Activated CD4-positive, CD25-positive, alpha-beta regulatory T cell treated with anti-CD3 and anti-CD28 coated beads, Interleukin-2, amount 50 U/mL, for 24 hours (primary cell): ENCODE measurements at places on chromosomes 5 and 9.

GRCh38 chr5:32522429-32523143, 62.8 kb upstream of the SUB1 start:
- ATAC-seq: peak; percentile 45

DNA sequence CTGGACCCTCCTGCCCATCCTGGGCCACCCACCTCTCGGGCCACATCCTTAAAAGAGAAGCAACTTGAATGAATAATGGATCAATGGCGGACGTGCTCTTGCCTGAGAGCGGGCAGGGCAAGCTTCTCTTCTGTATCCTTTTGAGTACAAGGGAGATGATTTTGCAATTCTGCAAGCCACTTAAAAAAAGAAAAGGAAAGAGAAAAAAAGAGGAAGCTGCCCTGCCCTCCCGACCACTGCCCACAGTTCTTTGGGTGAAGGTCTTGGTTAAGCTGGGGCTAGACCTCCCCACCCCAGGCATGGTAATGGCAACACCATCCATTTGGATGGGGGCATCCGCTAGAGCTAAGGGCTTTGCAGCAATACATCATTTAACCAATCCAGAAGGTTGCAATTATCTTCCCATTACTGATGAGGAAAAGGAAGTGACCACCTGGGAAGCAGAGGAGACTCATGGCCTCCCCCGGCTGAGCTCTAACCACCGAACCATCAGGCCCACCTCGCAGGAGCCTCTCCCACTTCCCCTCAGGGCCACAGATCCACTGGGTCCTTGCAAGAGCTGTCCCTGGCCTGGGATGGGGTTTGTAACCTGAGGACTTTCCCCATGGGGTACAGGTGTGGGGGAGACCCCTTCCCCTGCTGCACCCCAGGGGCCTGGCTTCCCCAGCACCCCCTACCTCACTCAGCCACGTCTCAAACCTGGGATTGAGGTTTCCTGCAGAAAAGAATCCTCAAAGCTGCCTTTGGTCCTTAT, 27.8 kb upstream of the LAMC3 start:
- no peak for ATAC-seq

DNA sequence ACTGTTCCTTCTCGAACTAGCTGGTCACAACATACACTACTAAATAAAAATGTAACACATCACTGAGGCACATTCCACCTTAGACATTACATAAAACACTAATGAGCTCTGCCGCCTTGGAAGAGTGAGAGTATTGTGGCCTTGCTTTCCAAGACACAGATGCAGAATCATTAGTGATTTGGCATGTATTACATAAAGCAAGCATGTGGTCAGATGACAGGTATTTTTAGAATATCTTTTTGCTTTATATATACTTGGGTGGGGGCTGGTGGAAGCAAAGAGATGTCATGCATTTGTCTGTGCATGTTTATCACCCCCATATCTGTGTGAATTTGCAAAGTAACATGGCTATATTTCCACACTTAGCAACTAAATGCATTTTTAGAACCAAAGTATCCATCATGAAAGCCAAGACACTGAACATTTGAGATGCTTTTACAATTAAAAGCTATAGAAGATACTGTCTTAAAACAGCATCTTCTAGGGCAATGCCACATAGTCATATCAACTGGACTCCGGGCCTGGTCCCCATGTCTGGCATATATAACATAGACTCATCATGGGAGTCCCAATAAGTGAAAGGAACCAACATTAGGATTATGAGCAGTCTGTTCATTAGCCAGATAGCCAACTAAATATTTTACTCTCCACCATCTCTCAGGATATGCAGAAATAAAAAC, 213.5 kb downstream of the MEF2C start:
- no peak for ATAC-seq

DNA sequence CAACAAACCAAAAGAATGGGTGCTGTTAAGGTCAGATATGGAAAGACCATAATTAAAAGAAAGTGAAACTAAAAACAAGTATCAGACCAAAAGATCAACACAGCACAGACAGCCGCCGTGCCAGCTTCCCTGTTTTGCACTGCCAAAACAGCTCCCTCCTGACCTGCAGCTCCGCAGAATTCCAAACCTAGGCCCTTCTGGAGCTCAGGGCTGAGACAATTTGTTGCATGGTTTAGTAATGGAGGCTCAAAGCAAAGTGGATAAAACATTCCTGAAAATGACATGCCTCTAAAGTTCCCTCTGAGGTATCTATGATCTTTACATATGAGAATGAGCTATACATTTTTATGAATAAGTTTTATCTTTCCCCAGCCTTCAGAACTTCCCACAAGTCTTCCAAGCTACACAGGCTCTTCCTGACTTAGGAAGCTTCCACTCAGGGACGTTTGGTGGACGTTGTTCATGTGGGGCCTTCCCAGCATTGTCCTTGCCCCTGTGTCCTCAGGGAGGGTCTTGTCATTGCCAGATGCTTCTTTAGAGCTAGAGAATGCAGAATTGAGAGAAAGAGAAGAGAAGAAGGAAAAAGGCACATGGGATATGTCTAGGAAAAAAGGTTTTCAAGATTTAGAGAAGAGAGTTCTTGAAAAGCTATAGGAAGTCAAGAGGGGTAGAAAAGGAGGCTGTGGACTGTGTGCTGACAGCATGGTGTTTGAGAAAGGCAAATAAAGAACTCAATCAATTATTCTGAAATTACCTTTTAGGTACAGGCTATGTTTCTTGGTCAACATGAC, 28.4 kb upstream of the SSBP2 start:
- ATAC-seq: peak; percentile 62

GRCh38 chr5:80184235-80185023, 71.4 kb downstream of the SERINC5 start:
- ATAC-seq: no peak

GRCh38 chr9:5043381-5043780, 58.3 kb downstream of the JAK2 start:
- ATAC-seq: no peak

DNA sequence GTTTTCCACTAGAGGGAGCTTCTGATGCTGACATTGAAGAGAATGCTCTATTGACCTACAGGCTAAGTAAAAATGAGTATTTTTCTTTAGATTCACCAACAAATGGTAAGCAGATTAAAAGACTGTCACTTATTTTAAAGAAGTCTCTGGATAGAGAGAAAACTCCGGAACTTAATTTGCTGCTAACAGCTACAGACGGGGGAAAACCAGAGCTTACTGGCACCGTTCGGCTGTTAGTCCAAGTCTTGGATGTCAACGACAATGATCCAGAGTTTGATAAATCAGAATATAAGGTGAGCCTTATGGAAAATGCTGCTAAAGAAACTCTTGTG, 764 bp downstream of the PCDHA11 start:
- no peak for ATAC-seq

DNA sequence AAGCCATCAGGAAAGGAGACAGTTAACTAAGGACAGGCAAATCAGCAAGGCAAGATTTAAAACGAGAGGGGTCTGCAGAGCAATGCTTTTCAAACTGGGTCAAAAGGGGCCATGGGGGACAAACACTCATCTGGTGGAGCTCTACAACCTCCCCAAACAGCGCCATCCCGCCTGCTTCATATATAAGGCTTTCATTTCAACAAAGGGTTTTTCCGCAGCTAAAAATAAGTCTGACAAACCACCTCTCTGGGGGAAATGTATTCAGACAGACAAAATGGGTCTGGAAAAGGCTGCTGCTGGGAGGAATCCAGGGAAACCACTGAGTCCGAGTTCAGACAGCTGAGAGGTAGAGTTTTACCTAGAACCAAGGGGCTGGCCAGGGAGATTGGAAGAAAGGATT, 8.3 kb upstream of the SEPTIN8 start:
- ATAC-seq: no peak

- ATAC-seq: no peak
These were observed 852 bp downstream of the ARHGEF37 start for GRCh38 chr5:149581931-149582768.

DNA sequence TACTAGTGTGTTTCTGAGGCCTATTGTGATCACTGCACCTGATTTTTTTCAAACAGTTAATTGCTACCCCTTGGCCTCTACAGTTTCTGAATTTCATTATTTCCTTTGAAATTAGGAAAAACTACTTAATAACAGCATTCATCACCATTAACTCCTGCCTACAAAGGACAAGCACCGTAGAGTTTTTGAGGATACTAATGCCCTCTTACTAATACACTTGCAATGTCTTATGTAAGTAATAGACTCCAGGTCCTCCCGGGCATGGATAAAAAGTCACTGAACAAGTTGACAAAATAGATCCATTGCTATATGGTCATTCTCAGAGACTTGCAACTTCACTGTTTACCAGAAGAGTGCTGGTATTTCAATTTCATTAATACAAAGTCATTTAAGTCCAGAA, 1172.5 kb downstream of the CDH12 start:
- no peak for ATAC-seq

GRCh38 chr5:179475208-179475751, 75.1 kb upstream of the RUFY1 start:
- no peak for ATAC-seq

DNA sequence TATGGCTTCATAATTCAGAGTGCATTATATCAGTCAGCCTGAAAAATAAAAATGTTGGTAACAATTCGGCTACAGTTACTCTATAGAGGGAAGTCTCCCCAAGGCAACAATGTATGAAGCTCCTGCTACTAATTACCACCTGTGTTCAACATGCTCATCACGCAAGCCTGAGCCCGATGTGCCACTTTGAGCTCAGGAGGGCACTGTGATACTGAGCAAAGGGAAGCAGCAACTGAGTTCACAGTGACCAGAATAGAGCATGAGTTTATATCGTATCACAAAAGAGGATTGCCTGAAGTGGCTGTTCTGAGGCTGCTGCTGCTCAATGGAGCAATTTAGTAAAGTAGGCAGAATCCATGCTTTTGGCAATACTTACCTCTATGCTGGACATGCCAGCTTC, 202.0 kb upstream of the HAPLN1 start:
- ATAC-seq: no peak

GRCh38 chr9:127422133-127422782, 1.9 kb upstream of the ZNF79 start:
- no peak for ATAC-seq

DNA sequence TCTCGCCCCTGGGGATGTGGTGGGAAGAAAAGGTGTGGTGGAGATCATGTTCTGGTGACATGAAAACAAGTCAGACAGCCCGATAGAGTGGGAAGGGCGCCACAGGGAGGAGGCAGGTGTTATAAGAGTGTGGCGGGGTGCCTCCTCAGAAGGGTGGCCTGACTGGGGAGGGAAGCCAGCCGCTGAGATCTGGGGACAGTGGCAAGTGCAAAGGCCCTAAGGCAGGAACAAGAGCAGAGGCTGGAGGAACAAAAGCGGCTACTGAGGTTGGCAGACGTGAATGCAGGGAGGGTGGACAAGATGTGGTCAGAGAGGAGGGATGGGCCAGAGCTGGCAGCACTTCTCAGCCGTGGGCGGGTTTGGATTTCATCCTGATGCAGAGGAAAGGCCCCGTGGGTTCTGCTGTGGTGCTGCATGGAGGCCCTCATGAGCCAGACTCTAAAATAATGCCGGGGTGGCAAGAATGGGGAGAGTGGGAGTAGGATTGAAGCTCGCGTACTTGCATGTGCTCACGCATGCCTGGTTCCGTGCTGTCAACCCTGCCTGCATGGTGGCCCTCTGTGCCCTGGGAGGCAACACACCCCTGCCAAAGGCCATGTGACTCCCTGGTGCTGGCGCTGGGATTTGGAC, 89.2 kb downstream of the MVB12B start:
- no peak for ATAC-seq

DNA sequence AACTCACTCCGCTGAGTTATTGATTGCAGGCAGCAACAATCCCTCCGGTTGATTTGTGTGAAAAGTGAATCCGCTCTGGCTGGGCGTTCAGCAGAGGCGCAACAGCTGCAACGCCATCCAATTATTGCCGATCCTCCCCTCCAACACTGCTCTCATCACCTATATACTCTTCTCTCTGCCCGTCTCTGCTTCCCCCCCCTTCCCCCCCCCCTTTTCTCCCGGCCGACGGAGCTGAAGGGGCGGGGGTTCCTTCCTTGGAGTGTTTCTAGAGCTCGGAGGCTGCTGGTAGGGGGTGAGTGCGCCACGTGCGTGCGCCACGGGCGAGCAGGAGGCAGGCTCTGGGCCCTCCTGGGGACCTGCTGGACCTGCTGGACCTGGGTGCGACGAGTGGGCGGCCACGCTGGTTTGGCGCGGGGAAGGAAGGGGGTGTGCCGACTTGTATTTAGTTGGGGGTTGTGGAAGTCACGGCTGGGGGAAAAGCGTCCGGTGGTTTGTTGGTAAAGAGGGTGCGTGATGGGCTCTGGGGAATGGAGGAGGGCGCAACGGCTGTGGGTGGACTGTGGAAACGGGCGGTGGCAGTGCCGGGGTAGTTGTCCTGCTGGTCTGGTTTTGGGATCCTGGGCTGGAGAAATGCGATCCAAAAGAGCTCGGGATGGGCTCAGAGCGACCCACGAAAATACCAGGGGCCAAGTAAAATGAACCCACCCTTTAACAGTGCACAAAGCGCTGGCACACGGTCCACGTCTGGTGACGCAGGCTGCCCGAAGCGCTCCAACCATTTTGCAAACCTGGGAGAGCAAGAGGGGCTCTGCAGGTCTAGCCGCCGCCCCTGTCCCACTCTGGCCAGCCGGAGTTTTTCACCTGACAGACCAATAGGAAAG, 6.4 kb upstream of the MEF2C start:
- ATAC-seq: peak; percentile 25

DNA sequence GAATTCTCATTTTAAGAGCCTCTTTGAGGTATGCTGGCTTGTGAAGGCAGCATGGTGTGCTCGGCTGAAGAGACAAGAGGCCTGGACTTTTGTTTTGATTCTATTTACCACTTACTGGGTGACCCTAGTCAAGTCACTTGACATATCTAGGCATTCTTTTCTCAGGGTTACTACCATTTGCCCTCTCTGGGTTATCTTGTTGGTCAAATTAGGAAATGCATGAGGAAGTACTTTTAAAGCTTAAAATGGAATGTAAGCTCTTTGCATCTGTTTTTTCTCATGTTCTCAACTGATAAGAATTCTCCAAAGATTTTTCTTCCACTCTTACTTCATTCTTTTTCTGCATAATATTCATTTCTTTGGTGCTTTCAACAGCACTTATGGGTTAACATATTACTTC, 173.1 kb downstream of the PLK2 start:
- ATAC-seq: no peak

DNA sequence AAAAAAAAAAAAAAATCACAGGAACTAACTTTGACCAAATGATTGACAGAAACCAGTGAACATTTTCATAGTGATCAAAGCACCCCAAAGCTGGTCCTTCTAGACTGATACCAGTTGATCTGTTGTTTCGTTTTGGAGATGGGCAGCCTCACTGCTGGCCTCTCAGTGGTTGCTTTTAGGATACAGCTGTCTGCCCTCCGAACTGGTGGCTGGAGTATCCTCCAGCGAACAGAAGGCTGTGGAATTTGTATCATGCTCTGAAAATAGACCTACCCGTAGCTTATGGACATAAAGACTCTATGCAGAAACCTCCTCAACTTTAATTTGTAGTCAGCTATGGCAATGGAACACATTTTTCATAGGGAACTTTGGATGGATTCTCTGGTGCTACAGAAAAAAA, 49.0 kb downstream of the DCP2 start:
- no peak for ATAC-seq

GRCh38 chr5:31880449-31880848, 241.5 kb downstream of the PDZD2 start:
- no peak for ATAC-seq

- ATAC-seq: no peak
These were observed 589.7 kb downstream of the ANXA1 start for GRCh38 chr9:73741316-73741715.
